NCI-H2029 treated with DMSO at 0.1 percent for 48 hours (cell line): ENCODE measurements at places on chromosomes 13 and 19.

GRCh38 chr13:114126789-114127472 lies 5.5 kb downstream of the RASA3 start:
- DNase-seq = no peak

GRCh38 chr13:72617951-72618350 lies 109.5 kb downstream of the MZT1 start:
- no peak for DNase-seq

DNA sequence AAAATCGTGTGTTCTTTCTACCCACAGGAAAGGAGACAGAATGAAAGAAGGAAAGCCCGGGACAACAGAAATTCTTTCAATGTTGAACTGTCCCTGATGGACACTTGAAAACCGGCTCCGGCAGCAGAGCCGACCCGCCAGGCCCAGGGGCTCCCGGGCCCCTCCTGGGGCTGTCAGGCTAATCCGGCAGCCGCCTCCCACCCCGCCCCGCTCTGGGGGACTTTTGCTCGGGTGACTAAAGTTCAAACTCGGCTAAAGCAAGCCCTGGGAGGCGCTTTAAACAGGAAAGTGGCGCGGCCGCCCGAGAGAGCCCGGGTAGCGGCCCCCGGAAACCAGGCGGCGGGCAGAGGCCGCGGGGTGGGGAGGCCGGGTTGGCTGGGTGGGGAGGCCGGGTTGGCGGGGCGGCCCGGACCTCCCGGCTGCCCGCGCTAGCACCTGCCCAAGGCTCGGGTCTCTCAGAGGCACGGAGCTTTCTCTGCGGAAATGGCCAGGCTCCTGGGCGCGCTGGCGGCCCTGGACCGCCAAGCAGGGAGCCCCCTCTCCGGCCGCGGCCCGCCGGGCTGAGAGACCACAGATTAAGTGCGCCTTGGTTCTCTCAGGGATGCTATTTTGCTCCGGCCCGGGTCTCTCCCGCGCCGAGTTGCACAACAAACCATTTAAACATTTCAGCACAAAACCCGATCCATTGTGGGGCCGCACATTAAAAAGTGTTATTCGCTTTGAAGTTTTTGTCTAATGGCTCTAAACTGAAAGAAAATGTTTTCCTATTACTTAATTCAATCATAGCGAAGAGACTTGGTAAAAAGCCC lies 2.6 kb upstream of the GSX1 start:
- DNase-seq = no peak

- DNase-seq = peak; percentile 43
Observed at GRCh38 chr19:13978351-13979243, 26.3 kb downstream of the DCAF15 start.

GRCh38 chr13:98538876-98539275 lies 38.0 kb downstream of the STK24 start:
- no peak for DNase-seq

GRCh38 chr19:29771708-29772414 lies 39.9 kb upstream of the CCNE1 start:
- no peak for DNase-seq
